Fibroblast of skin of left quadriceps (primary cell): ENCODE measurements at places on chromosomes 7 and 10.

GRCh38 chr10:130380056-130380455, 243.9 kb downstream of the GLRX3 start:
- no peak for DNase-seq

- no peak for DNase-seq
Measured at GRCh38 chr10:42790835-42791234, 8.2 kb downstream of the BMS1 start.

- DNase-seq: no peak
Measured at GRCh38 chr10:34628174-34628796, 186.8 kb downstream of the PARD3 start.

DNA sequence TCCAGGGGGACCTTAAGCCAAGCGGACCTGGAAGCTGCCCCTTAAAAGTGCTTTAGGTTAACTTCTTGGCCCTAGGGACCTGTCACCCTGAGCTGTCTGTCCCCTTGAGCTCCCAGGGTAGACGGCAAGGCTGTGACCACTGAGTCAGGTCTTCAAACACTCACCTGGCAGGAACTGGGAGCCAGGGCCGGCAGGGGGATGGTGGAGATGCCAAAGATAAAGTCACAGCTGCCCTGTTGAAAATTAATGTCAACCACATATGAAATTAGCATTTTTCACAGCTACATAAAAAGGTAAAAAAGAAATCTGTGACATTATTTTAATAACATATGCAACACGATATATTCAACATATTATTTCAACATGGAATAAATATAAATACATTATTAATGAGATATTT, 271.0 kb downstream of the GFRA1 start:
- DNase-seq: no peak

DNA sequence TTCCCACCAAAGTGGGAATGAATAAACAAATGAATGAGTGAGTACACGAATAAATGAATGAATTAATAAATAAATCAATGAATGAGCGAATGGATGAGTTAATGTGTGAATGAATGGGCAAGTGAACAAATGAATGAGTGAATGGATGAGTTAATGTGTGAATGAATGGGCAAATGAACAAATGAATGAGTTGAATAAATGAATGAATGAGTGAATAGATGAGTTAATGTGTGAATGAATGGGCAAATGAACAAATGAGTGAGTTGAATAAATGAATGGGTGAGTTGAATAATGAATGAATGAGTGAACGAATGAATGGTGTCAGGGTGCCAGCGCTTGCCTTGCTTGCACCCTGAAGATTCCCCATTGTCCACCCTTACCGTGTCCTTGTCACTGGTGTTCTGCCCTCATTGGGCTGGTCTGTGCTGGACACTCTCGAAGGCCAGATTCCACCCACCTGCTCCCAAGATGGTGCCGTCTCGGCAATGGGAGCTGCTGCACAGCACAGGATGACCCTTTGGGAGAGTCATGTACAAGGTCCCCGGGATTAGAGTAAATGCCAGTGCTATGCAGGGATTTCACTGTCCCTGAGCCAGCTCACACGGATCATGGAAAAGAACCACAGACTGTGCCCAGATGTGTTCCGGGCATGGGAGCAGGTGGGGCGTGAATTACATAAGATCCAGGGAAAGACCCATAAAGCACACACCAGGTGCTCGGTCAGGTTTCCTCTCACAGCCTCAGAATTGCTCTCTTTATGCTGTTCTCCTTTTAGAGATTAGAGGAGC, 83.2 kb downstream of the CAMK1D start:
- no peak for DNase-seq

DNA sequence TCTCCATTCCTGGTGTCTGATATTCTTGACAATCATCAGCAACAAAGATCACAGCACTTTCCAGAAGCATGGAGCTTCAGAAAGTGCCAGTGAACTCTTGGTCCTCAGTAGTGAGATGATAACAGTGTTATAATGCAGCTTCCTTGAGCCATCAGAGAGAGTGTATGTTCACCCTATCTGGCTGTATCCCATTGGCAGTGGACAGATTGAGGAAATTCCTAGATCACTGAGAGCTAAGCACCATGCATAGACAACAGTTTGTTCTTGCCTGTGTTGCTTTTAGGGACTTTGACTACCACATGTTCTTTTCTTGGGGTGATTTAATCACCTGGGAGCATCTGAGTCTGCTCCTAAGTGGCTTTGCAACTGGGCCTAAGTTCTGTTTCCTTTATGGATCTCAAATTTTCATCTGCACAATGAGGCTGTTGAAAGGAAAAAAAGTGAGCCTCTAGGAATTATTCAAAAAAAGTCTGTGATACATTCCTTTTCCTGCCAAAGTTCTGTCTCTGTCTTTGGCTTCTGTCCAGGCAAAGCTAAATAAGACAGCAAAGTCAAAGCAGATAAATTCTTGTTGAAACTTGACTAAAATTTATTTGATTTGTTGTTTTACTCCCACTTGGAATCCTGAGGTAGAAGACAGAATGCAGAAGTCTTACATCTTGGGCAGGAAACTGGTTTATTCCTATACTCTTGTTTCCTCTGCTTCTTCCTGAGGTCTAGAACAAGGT, 14.5 kb upstream of the ZNF282 start:
- no peak for DNase-seq

- peak; percentile 4 for DNase-seq
Measured at GRCh38 chr7:86407291-86407690, 236.4 kb upstream of the GRM3 start.

- DNase-seq: no peak
Measured at GRCh38 chr7:142542942-142543341, 206.3 kb upstream of the PRSS1 start.

GRCh38 chr10:80168162-80168511, 35.6 kb downstream of the PLAC9 start:
- no peak for DNase-seq

DNA sequence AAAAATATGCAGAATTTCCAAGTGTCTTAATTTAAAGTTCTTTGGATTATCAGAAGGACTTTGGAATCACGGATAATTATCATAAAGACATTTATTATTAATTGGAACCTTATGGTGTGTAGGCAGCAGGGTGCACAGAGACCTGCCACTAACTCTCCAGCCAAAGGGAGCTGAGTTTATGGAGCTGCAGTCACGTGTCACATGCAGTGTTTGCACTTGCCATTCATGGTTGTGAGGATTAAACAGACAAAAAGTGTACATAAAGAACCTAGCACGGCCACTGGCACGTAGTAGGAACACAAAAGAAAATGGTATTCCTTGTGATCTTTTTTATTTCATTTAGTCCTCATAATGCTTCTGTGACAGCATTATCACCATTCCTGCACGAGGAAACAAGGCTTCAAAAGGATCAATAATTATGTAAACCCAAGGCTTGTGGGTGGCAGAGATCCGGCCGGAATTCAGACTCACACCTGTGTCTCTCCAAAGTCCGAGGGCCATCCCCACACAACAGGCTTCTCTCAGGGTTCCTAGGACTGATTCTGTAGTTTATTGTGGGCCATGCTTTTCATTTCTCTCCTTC, 143.9 kb upstream of the STK17A start:
- no peak for DNase-seq

DNA sequence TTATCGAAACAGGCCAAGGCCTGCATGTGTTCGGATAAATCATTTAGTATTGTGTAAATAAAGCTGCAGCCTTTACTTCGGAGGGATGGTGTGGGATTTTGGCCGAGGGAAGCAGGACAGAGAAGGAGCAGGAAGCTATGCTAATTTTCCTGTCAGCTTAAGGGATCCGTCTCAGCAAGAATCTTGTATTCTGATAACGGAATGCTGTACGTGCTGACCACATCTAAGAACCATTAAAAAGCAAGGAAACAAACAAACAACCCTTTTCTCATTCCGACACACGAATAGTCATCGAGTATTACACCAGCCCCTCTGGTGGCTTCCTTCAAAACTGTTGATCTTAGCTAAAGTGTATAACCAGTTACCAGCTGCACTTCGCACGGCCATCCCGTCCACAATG, 133.2 kb upstream of the TCF7L2 start:
- DNase-seq: no peak

GRCh38 chr10:126684171-126684745, 13.8 kb upstream of the C10orf90 start:
- DNase-seq: no peak

DNA sequence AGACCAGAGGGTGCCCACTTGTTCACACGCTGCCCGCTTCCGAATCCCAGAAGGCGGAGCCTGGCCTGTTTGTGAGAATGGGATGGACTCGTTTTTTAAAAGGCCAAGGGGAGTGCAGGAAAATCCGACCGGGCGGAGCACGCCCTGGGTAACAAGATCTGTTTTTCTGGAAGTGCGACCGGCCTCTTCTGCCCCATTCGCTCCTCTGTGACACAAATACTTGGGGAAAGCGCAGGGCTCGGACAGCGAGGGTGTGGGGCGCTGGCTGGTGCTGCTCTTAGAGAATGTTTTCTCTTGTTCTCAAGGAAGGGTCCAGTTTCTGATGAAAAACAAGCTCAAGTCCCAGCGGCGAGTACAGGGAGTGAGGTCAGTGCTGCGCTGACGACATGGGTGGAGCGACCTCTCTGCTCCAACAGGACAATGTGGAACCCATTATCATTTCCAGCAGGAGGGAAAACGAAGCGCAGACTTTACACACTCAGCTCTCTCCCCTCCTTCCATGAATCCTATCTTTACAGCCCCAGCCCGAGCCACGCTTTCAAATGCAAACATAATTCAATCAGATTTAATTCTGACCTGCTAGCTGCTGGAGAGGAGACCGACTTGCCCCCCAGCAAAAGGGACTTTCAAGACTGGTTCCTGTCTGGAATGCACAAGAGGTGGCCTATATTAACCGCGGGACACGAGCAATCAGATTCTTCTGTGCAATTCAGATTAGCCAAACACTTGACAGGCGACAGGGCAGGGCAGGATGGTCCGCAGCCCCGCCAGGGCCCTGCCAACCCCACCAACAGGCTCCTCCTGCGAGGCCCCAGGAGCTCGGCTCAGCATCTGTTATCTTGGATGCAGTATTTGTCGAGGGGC, 1.1 kb downstream of the RADIL start:
- DNase-seq: peak; percentile 36

- DNase-seq: no peak
Measured at GRCh38 chr10:6409971-6410643, 170.0 kb downstream of the PRKCQ start.

- DNase-seq: no peak
Measured at GRCh38 chr10:61302124-61302523, 151.1 kb downstream of the TMEM26 start.

GRCh38 chr10:68832601-68833000, 5.3 kb downstream of the STOX1 start:
- no peak for DNase-seq

- DNase-seq: peak; percentile 97
Measured at GRCh38 chr7:80883154-80884025, 35.5 kb downstream of the SEMA3C start.

GRCh38 chr10:104897696-104898095, 256.6 kb downstream of the SORCS3 start:
- no peak for DNase-seq

DNA sequence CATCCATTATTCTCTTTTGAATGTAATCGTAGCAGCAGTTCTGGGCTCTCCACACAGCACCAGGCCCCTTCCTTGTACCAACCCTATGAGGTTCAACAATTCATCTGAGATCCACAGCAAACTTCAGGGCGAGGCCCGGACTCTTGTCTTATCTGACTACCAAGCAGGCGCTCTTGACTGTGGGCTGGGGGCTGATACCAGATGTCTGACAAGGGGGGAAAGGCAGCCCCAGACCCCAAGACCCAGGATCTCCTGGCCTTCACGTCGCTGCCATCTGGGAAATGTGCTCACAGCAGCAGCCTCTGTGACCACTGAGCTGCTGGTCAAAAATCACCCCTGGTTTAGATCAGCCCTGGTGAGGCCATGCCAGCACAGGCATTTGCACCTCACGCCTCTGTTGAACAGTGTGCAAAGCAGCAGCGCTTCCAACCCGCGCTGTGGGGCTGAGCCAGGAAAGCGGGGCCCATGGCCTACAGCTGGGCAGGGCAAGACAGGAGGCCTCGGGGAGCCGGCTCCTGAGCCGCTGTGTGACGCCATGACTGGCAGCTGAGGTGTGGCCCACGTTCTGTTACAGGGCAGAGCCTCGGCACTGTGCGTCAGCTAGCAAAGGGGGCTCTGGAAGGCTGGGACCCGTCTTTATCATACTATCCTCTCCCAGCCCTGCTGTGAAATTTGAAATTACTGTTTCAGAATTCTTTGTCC, 143.9 kb downstream of the PAXIP1 start:
- no peak for DNase-seq

- no peak for DNase-seq
Measured at GRCh38 chr10:131242007-131242406, 69.5 kb downstream of the TCERG1L start.

- DNase-seq: no peak
Measured at GRCh38 chr10:61705022-61705613, 42.4 kb downstream of the CABCOCO1 start.

DNA sequence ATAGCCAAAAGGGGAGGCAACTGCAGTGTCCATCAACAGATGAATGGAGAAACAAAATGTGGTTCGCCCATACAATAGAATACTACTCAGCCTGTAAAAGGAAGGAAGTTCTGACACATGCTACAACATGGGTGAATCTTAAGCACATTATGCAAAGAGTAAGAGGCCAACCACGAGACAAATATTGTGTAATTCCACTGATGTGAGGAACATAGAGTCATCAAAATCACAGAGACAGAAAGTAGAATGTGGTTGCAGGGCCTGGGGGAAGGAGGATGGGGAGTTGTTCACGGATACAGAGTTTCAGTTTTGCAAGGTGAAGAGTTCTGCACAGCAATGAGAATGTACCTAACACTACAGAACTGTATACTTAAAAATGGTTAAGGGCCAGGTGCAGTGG, 13.7 kb upstream of the C10orf71 start:
- no peak for DNase-seq

DNA sequence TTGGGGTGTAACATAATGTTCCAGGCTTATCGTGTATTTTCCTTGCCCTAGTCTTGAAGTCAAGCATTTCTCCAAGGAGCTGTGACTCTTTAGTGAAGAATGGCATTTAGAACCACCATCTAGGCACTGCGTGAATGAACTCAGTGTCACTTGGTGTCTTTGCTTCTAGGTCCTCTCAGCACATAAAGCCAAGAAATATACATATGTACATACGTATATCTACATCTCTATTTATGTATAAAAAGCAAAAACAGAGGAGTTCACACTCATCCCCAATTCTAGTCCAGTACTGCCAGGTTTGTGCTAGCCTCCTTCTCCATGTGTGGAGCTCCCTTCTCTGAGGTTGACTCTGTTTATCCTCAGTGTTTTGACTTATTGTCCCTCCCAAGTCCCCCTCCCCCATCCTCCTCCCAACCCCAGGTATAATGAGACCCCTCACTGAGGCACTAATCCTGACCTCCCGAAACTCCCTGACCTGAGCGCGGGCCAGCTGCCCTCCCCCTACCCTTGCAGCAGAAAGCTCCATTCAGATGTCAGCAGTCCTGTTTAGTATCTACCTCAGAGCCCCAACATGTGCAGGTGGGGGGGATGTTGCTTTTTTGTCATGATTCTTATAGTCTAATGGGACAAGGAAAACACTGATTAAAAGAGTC, 61.5 kb downstream of the GDI2 start:
- DNase-seq: no peak

- DNase-seq: no peak
Measured at GRCh38 chr10:104323085-104323484, 15.2 kb downstream of the ITPRIP start.
